ENCODE measurements at places on chromosomes 5 and 9. TPM values are rescaled to one million over a fixed set of nuclear protein-coding genes. Genes with fewer than 3 reads are reported as not detected.

ADAMTS19 gene
- total RNA-seq = not detected

IL9 gene
- total RNA-seq = not detected

TRIP13 gene
- 16.8 TPM for total RNA-seq

HARS2 gene
- total RNA-seq = 22.1 TPM

DNA sequence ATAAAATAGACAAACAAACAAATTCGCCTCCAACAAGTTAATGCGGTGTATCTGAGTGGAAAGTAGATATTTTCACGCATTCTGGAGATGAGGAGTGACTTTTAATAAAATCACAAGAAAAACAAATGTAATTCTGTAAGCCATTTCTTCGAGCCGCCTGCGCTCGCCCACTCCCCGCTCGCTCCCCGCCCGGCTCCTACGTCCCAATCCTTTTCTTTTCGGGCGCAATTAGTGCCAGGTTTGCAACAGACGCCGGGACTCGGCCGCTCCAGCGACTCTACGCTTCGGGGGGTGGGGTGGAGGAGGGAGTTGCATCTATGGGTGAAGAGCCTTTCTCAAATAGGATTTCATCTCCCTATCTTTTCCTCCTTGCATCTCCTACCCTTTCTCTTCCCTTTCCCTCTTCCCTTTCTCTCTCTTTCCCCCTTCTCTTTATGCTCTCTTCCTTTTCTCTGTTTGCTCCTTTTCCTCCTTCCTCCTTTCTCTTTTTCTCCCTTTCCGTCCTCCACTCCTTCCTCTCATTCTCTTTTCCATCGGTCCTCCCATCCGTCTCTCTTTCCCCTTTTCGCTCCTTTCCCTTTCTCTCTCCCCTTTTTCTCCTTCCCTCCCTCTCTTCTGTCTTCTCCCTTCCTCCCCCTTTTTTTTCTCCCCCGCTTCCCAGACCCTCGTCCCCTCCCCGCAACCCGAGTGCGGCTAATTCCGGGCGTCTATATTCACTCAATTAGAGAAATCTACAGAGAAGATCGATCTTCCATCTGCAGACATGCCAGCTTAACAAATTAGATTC is 6.1 kb upstream of the OTP start:
- peaks cover 7% of the 10 kb centered on the region for H3K4me1 ChIP-seq
- peaks cover 65% of the 10 kb centered on the region for H3K27me3 ChIP-seq
- no peak overlapping the region for H3K27ac ChIP-seq
- no peak for DNase-seq
- peaks cover 6% of the 10 kb centered on the region for H3K36me3 ChIP-seq
- peak overlapping the region; percentile 5 for H3K4me3 ChIP-seq

GRCh38 chr5:86968301-86968753 is 299.4 kb upstream of the RASA1 start:
- H3K36me3 ChIP-seq = no peaks in the 10 kb centered on the region
- peaks cover 31% of the 10 kb centered on the region for H3K4me1 ChIP-seq
- peak overlapping the region; percentile 53 for H3K27ac ChIP-seq
- H3K4me3 ChIP-seq = peak overlapping the region; percentile 58
- no peaks in the 10 kb centered on the region for H3K27me3 ChIP-seq

- no peaks in the 10 kb centered on the region for H3K27me3 ChIP-seq
- H3K36me3 ChIP-seq = no peaks in the 10 kb centered on the region
- no peak overlapping the region for H3K4me3 ChIP-seq
- H3K4me1 ChIP-seq = peaks cover 9% of the 10 kb centered on the region
These were observed 233.2 kb downstream of the FBXL17 start for GRCh38 chr5:108148715-108149139.

Measured in HFFc6 (cell line).